HL-60 (cell line): ENCODE measurements at places on chromosomes 2 and 18.

DNA sequence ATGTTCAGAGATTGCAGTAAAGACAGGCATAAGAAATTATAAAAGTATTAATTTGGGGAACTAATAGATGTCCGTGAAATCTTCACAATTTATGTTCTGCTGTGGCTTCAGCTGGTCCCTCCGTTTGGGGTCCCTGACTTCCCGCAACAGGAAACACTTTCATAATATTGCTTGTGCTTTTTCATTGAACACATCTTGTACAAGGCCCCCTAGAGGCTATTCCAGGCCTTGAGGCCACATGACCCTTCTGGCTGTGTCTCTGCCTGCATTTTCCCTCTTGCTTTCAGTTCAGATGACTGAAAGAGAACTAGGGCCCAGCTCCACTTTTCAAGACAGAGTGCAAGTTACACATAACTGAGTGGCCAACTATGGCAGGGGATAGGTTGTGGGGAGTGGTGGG, 164.1 kb downstream of the TMEM247 start:
- no peak for DNase-seq

GRCh38 chr18:21704603-21705364, at the start of gene ABHD3:
ABHD3 (minus strand) TSS chr18:21704774; CDS start chr18:21704665, 109 bp downstream.
- DNase-seq = peak; percentile 77

DNA sequence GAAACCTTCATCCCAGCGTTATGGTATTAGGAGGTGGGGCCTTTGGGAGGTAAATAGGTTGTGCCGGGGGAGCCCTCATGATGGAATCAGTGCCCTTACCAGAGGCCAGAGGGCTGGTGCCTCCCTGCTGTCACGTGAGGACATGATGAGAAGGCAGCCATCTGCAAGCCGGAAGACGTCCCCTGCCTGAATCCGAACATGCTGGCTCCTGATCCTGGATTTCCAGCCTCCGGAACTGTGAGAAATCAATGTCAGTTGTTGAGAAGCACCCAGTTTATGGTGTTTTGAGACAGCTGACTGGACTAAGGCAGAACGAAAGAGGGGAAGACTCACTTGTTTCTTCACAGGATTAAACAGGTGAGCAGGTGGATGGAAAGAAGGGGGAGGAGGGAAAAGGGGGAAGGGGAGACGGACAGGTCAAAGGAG, 13.0 kb upstream of the KLF11 start:
- DNase-seq = no peak

GRCh38 chr2:112671801-112672200, 26.1 kb downstream of the SLC20A1 start:
- DNase-seq = no peak

GRCh38 chr2:7788736-7789135, 871.5 kb downstream of the RNF144A start:
- no peak for DNase-seq
